ENCODE measurements at places on chromosomes 4 and X.

GRCh38 chr4:53786632-53787031 lies 195.3 kb upstream of the LNX1 start:
- no peak for DNase-seq

DNA sequence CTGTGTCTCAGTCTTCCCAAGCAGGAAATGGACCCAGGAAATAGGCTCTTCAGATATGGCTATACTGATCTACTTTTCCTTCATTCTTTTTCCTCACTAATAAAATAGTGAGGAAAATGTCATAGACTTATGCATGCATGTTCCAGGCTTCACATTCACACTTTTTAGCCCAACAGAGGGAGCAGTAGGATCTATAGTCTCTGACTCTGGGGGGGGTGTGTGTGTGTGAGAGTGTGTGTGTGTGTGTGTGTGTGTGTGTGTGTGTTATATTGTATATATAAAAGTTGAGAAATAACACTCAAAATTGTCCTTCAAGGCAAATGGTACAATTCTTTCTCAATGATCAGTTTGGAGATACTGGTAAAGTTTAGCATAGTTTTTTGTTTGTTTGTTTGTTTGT lies 297.2 kb upstream of the GALNT7 start:
- DNase-seq: no peak

GRCh38 chr4:88063634-88064296 lies 56.3 kb downstream of the PKD2 start:
- no peak for DNase-seq

GRCh38 chr4:87624698-87625097 lies 16.4 kb downstream of the DSPP start:
- no peak for DNase-seq

GRCh38 chr4:30719454-30720020 lies 632 bp upstream of the PCDH7 start:
- no peak for DNase-seq

DNA sequence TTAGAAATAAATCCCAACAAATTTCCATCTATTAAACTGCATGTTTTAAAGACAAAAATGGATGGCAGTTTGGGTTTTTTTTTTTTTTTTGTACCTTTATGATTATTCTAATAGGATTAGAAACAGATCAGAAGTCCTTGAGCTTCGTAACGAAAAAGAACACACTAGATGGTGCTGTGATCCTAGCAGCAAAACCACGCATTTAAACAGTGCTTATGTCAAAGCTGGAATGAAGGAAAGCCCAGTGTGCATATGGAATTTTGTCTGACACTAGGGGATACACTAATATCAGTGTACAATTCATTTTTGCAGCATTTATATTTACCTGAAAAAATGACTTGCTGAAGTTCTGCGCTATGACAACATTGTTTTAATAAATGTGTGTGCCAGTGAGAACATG lies 229.1 kb downstream of the VEGFC start:
- DNase-seq: no peak

GRCh38 chr4:151833174-151833573 lies 72.4 kb upstream of the GATB start:
- DNase-seq: no peak

GRCh38 chrX:54066841-54067240 lies 22.6 kb upstream of the PHF8 start:
- no peak for DNase-seq

DNA sequence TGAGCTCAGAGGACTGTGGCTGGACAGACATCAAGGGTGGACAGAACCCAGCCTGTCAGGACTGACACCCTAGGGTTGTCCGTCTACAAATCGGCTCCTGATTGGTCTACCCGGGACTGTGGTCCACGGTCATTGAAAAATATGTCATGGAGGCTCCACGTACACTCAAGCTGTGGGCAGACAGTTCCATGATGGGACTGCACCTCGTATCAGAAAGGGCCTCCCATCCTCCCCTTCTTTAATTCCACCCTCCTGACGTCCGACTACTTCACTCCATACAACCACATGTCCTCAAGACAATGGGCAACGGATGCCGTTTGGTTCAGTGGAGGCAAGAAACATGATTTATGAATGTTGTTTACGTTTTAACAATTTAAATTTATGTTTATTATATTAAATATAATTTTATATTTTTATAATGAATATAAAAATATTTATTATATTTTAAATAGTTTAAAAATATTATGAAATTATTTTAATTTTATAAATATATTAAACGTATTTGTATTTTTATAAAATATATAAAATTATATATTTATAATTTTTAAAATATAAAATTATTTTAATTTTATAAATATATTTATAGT lies 58.0 kb upstream of the SHOX start:
- DNase-seq: no peak

GRCh38 chr4:162865102-162865501 lies 301.6 kb downstream of the NAF1 start:
- DNase-seq: no peak

GRCh38 chr4:36549252-36549651 lies 267.8 kb downstream of the DTHD1 start:
- DNase-seq: no peak

GRCh38 chrX:31117266-31117665 lies 45.4 kb upstream of the FTHL17 start:
- DNase-seq: no peak

DNA sequence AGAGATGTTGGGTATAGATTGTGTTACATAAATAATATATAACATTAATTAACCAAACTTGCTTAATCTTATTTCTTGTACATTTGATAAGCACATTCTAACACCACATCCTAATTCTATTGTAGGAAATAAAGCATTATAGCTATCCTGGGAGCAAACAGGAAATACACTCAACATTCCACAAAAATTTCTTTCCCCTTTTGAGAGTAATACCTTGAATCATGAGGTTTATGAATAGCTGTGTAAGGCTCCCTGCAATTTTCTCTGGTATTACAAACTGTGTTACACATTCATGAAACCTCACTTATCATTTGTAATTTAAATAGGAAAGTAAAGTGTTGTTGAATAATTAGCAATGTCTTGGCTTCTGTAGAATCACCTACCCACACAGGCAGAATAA lies 95.1 kb downstream of the TMEM47 start:
- no peak for DNase-seq

DNA sequence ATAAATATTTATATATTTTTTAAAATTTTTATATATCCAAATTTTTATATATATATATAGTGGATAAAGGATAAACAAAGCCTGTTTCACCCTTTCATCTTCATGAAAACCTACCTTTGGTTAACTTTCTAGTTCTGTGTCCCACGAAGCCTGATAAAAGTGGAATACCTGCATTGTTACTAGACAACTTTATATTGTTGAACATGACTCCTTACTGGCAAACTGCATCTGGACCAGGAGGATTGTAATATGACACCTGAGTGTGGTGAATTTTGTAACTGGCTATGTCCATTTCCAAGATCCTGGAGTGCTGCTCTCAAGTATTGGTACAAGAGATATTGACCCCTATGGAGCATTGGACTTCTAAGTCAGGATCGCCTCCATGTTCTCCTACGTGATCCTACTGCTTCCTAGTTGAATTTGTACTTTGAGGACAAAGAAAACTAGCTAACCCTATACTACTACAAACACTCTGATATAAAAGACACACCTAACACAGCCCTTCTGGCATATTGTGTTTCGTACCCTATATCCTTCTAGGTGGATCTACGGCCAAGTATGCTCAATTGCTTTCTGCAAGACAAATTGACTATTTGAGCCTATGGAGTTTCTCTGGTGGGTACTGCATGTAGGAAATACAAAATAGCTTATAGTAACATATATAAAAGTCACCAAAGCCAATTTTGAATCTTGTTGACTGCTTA lies 61.3 kb upstream of the PRRG1 start:
- DNase-seq: no peak

DNA sequence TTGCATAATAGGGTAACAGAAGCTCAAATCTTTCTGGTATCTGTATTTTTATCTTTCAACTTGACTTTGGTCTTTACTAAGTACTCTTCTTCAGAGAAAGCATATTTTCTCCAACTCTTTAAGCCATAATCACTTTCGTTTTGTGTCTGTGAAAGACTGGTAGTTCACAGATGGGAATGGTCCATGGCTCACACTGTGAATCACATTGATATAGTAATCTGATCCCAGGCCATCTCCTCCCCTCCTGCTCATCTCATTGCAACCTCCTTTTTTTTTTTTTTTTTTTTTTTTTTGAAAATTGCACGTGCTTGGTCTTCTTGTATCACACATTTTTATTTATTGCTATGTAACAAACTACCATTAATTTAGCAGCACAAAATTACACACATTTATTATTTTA lies 694.5 kb upstream of the SLIT2 start:
- DNase-seq: no peak

DNA sequence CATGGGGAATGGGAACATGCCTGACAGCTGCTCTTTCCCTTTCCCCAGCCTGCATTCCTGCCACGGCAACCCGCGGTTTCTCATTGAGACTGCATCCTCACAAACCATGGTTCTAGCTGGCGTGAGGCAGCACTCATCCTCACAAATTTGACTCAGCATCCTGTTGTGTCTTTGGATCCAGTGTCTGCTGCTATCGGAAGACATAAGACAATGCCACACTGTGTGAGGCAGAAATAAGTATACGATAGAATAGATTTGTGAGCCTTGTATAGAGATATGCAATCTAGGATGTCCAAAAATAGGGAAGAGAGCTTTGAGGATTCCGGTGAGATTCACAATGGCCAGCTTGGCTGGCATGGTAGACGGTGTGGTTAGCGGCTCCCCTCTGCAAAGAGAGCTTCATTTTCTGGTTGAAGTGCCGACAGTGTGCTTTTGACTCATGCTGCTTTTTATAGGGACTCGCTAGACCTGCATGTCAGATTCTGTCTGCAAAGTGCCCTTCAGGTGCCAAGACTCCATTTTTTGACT lies 161.3 kb upstream of the PSAPL1 start:
- DNase-seq: no peak

GRCh38 chr4:48255959-48256342 lies 13.7 kb downstream of the TEC start:
- DNase-seq: no peak

DNA sequence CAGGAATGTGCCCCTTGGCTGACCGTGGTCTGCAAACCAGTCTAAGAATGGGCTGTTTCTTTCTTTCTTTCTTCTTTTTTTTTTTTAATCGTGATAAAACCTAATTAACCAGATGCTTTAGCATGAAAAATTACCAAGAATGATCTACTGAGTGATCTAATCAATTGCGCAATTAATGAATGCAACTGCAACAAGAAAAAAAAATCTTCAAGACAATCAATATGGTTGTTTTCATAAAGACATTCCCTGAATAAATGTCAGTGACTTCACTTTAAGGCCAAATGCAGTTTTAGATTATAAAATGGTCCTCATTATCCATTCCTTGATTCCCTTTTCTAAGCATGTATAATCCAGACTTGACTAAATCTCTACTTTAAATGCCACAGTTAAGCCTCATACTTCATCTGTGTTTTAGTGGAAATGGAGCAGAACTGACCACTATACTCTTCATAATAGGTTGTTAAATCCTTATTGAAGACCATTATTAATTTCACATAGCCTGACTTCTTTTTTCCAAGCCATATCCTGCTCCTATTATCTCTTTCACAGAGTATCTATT lies 51.6 kb upstream of the SETD7 start:
- DNase-seq: no peak

DNA sequence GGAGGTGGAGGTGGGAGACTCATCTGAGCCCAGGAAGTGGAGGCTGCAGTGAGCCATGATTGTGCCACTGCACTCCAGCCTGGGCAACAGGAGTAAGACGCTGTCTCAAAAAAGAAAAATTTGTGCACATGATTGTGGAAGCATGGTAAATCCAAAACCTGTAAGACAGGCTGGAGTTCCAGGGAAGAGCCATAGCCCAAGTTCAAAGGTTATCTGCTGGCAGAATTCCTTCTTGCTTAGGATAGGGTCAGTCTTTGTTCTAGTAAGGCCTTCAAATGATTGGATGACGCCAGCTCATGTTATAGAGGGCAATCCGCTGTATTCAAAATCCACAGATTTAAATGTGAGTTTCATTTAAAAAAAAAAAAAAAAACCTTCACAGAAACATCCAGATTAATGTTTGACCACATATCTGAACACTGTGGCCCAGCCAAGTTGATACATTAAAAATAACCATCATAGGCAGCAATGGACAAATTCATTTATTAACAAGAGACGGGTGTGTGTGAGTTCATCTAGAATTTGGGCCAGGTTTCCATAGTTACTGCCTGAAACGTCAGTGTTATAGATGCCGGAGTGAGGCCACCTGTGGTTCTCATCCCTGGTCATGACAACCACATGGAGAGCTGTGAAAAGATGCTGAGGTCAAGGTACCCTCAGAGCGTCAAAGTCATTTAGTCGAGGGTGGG lies 35.2 kb upstream of the SLC2A9 start:
- DNase-seq: no peak

DNA sequence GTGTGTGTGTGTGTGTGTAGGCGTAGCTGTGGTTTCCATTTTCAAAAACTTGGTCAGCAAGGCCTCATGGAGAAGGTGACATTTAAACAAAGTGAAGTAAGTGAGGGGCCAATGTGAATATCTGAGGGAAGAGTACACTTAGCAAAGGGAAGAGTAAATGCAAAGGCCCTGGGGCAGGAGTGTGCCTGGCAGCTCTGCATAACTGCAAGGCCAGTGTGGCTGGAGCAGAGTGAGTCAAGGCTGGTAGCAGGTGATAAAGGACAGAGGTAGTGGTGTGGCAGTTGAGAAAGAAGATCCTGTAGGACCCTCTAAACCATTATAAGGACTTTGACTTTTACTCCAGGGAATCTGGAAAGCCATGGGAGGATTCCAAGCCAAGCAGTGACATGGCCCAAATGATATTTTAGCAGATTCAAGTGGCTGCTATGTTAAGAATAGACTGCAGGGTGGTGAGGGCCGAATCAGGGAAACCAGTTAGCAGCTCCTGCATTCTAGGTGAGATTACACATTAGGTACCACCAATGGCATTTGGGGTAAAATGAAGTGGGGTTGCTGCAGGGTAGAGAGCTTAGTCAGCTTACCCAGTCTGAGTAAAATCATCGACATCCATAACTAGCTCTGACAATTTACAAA lies 5.9 kb upstream of the TBC1D1 start:
- no peak for DNase-seq

DNA sequence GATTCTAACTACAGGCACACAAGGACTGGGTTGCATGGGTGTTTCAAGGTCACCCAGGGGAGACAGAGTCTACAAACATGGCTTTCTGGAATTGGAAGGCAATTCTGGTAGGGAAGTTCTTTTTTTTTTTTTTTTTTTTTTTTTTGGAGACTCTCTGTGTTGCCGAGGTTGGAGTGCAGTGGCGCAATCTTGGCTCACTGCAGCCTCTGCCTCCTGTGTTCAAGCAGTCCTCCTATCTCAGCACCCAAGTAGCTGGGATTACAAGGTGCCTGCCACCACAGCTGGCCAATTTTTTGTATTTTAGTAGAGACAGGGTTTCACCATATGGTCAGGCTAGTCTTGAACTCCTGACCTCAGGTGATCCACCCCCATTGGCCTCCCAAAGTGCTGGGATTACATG lies 16.3 kb upstream of the FHDC1 start:
- DNase-seq: no peak

- DNase-seq: no peak
Measured at GRCh38 chr4:8847331-8847730, 24.3 kb downstream of the HMX1 start.

- no peak for DNase-seq
Measured at GRCh38 chrX:77938083-77938680, 27.7 kb downstream of the ATP7A start.

- DNase-seq: no peak
Measured at GRCh38 chrX:123450222-123450621, 266.1 kb downstream of the GRIA3 start.

GRCh38 chr4:825971-826330 lies at the start of gene CPLX1:
CPLX1 (minus strand) TSS chr4:826129; CDS start chr4:824522, 1,607 bp downstream.
- DNase-seq: no peak
